ENCODE measurements at places on chromosomes 11 and 22.

DNA sequence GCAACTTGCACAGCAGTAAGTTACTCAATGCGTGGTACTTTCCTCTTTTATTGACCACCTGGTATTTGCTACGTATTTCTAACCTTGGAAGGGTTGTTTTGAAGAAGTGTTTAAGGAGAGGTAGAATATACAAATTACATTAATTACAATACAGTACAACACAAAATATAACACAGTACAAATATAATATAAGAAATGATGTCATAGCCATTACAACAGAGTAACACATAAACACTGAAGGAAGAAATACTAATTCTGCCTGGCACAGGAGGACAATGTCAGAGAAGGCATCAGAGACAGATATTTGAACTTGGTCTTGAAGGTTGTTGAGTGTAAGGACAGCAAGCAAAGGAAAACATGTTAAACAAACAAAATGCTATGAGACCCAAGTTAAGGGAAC lies 25.6 kb downstream of the PAK1 start:
- DNase-seq: no peak

- DNase-seq: no peak
Observed at GRCh38 chr22:47147572-47147971, 385.1 kb downstream of the TBC1D22A start.

DNA sequence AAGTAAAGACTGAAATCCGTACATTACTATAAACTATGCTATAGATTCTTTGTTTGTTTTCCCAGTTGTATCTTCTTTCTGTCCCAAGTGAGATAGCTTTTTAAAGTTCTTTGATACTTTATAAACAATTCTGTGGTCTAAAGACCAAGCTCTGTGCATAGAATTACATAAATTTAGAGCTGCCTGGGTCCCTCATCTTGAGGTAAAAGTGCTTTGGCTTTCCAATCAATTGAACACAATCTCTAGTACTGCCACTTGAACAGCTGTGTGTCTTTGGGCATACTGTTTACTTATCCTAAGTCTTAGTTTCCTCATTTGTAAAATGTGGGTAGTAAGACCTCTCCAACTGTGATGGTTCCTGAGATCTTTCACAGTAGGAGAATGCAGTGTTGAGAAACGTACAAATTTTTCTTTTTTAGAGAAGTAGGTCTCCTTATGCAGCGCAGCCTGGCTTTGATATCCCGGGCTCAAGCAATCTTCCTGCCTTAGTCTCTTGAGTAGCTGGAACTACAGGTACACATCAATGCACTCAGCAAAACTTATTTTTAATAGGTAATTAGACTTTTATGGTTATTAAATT lies 2.5 kb upstream of the EED start:
- DNase-seq: no peak

GRCh38 chr11:129278586-129279319 lies 86.6 kb upstream of the ARHGAP32 start:
- DNase-seq: no peak

- no peak for DNase-seq
Observed at GRCh38 chr11:67026941-67027340, 4.0 kb downstream of the SYT12 start.
